ENCODE measurements at places on chromosomes 6 and 20.

GRCh38 chr6:137658287-137658686 is 164.1 kb upstream of the OLIG3 start:
- no peak for DNase-seq

DNA sequence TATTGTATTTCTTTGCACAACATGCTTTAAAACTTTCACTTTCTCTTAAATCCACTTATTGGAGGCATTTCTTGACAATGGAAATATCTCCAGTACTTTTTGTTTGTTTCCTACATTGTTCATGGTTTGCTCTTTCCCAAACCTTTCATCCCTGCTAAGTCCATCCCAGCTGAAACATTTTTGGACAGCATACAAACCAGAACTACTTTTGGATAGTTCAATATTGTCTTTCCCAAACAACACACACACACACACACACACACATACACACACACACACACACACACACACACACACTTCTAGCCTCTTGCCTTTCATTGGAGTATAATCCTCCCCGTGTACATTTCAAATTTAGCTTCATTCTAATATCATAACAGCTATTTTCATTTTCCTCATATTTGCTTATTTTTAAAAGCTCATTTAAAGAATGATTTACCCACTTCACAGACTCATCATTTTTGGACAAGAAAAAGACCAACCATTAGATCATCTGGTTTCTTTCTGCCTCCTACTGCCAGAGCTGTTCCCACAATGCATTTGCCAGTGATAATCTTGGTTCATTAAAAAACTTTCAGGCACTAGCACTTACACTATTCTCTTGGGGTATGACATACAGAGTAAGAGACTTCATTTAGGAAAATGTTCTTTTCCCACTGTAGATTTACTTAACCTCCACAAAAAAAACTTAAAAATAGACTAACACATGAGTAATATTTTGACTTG is 248.1 kb downstream of the CD109 start:
- no peak for DNase-seq

- no peak for DNase-seq
These were observed 25.5 kb upstream of the VEGFA start for GRCh38 chr6:43744491-43744890.

DNA sequence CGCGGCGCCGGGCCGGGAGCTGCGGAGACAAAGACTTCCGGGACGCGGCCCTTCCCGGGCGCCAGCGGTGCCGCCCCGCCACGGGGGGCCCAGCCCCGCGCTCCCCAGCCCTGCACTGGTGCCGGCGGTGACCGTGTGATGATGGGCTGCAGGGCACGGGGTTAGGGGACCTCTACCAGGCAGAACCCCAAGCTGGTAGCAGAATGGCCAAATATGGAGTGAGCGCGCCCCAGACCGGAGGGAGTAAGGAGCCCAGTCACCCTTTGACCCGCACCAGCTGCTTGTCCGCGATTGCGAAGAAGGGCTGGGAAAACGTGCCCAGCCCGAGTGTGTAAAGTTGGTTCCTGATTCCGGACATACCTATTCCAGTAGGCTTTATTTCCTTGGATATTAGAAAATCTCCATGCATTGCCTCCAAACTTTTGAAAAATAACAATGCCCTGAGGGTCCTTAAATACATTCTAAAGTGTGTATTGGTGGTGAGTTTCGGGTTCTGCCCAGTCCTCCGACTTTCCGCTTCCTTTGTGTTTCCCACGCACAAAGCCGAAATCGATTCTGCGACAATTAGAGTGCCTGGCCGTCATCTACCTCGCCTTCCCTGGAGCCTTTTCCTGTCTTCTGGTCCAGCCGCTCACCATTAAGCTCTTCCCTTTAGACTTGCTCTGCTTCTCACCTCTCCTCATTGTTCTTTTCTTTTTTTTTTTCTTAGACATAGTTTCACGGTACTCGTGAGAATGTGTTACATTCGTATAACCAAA is 1.1 kb downstream of the ABRACL start:
- DNase-seq = peak; percentile 61

DNA sequence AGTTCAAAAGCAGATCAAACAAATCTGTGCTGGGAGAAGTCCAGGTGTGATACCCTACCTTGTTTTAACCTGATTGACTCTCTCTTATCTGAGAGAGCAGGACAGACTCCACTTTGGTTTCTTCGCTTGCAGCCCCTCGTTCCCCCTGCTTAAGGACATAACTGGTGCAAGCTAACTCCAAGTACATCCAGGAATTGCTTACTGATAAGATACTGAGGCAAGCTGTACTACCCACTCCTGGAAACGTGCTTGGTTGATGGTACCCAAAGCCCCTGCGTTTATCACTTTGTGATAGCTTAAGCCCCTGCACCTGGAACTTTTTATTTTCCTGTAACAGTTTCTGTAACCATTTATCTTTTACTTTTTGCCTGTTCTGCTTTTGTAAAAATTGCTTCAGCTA is 157.0 kb upstream of the OLIG3 start:
- no peak for DNase-seq

DNA sequence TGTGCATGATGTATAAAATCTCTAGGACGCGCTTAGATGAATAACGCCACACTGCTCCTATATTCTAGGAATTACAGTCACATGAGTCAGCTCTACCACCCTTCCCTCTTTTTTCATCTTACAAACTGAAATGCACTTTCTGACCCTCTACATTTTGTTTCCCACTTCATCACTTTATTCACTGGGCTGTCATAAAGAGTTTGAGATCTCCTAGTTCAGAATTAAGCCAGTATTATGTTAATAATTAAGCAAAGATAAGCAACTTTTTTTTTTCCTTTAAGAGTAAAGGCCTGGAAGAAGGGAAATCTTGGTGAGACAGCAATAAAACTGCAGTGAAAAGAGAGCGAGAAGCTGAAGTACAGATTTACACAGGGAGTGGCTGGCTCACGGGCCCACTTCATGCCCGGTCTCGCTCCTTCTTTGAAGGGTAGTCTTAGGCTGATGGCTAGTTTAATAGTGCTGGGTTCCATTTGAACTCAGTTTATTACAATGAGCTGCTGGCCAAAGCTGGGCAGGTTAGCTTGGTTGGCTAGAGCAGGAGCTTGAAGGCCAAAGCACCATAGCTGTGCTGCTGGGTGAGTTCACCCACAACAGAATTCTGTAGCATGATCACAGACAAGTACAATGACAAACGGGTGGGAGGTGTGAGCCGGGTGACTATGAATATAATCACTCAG is 110.6 kb downstream of the MAP7 start:
- DNase-seq = no peak

GRCh38 chr6:158752613-158753012 is 66.6 kb downstream of the EZR start:
- DNase-seq = peak; percentile 98

DNA sequence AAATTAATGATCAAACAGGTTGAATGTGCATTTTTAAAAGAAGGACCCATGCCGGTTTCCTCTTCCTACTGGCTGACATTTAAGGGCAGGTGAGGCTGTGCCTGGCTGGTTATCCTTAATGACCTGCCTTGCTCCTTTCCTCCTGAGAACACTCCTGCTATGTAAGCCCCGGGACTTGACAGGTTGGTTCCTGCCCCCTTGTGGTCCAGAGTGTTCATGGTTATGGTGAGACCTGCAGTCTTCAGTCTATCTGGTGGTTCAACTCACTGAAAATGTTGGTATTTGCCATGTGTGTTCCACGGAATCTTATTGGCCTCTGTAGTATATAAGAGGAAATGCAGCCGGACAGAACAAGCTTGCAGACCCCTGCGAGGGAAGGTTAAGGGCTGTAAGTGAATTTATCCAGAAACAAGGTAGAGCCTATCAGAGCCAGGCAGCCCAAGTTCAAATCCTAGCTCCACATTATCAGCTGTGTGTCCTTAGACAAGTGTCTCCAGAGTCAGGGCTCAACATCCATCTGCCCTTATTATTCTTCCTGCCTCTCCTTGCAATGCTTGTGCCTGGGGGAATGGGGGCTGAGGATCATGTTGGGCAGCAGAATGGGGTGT is 5.2 kb upstream of the BPIFA3 start:
- DNase-seq = peak; percentile 71

DNA sequence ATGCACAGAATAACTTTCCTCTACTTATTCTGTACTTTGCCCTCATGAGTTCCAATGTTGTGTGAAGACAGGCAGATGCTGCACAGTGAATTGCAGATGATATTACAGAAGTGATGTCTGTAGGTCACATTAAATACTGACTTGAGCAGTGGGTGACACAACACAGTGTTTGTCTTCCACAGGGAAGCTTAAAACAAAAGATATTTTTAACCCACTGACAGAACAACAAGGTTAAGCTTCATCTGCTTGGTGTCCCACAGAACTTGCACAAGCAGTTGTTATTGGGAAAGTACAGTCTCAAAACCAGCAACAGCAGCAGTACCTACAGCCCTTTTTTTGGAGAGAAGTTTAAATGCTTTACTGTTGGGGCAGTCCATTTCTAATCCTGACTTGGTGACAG is 10.5 kb downstream of the SUMO4 start:
- no peak for DNase-seq

GRCh38 chr6:17923401-17923863 is 64.0 kb downstream of the KIF13A start:
- DNase-seq = no peak

- no peak for DNase-seq
These were observed 58.7 kb upstream of the TGM3 start for GRCh38 chr20:2237059-2237458.

DNA sequence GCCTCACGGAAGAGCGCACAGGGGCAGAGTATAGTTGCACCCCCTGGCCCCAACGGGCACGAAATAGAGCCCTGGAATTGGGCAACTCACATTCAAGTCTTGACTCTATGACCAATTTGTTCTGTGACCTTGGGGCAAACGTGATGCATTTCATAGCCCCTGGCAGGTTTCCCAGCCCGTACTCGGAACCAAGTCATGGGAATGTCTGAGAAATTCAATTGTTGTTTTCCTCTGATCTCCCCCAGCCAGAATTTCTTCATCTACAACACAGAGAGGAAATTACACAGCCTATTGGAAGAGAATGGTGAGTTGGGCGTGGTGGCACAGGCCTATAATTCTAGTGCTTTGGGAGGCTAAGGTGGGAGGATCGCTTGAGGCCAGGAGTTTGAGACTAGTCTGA is 322.3 kb upstream of the SULF2 start:
- no peak for DNase-seq

GRCh38 chr6:130681028-130681427 is 146.2 kb upstream of the SMLR1 start:
- DNase-seq = no peak

GRCh38 chr6:42250274-42250931 is 32.7 kb upstream of the MRPS10 start:
- DNase-seq = peak; percentile 48

DNA sequence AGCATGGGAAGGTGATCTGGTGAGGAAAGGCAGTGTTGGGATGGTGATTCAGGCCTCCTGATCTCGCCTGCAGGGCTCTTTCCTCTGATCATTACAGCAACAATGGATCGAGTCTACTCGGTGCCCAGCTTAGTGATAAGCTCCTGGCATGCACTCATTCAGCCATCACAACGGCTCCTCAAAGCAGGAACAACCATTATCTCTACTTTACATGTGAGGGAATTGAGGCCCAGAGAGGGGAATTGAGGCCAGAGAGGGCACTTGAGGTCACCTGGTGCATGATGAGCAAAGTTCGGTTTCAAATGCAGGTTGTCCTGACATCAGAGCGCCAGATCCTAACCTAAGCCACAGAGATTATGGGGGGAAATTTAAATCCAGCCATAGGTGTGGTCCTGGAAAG is 42.0 kb upstream of the BPIFA2 start:
- DNase-seq = no peak

DNA sequence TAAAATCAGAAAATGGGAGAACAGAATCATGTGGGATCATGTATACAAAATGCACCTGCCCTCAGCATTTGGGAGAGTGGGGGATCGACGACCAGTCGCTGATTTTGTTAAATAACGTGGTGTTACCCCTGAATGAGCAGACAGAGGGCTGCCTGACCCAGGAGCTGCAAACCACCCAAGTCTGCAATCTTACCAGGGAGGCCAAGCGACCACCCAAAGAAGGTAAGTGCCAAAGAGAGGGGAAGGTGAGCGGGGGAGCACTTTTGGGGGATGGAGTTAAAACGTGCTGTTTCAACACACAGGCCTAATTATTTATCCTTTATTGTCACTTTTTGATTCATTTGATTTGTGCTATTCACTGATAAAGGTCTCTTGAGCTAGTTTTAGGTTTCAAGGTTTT is 4.1 kb downstream of the ADGRB3 start:
- no peak for DNase-seq

- DNase-seq = no peak
These were observed 143.9 kb downstream of the DTNBP1 start for GRCh38 chr6:15518878-15519277.

- no peak for DNase-seq
These were observed 303 bp downstream of the ILRUN start for GRCh38 chr6:34696189-34696738.

DNA sequence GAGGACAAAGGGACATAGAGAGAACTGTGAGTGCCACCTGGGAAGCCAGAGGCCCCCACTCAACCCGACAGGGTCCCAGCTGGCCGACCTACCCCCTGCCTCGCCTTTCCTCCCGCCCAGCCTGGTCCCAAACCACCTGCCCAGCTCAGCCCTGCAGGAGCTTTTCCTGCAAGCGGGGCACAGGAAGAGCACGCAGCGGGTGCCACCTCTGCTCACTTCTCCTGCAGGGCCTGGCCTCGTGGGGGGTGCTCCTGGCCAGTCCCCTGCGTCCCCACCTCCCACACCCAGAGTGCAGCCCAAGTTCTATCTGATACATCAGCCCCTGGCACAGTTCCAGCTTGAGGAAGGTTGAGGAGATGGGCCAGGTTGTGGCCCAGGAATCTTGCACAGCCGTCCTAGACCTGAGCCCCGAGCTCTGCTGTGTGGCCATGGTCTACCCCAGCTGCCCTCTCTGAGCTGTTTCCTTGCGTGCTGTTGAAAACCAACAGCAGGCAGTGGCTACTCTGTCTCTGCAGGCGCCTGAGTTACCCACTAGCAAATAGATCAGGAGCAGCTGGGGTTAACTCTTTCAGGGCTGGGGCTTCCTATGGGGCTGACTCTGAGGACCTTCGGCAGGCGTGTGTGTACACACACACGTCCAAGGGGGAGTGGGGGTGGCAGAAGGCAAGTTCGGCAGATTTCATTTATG is 1.7 kb downstream of the NECAB3 start:
- no peak for DNase-seq

- DNase-seq = no peak
These were observed 6.6 kb downstream of the HTR1B start for GRCh38 chr6:77456531-77457248.

DNA sequence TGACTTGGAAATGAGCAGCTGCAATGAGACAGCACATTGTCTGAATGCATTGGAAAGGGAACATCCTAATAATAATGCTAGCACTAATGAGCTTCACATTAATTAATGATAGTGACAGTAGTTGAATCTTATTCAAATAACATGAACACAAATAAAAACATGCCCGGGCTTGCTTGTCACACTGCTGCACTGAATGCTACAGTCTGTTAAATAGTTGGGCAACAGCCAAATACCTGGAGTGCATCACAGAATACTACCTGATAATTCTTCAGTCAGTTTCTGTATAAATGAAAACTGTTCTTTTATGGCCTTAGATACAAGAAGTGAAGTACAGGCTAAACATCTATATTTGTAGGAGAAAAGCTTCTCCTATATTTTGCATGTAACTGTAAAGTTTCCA is 458.7 kb downstream of the RNF144B start:
- DNase-seq = peak; percentile 89

All from NCI-H1105 treated with DMSO at 0.1 percent for 48 hours (cell line).